ENCODE measurements at places on chromosomes 4 and X. TPM values are rescaled to one million over a fixed set of nuclear protein-coding genes. Genes with fewer than 3 reads are reported as not detected.

GRCh38 chrX:150507251-150507856 lies 61.1 kb upstream of the MTM1 start:
- no peaks in the 10 kb centered on the region for H3K36me3 ChIP-seq
- DNase-seq, result no peak
- H3K4me1 ChIP-seq, result no peaks in the 10 kb centered on the region
- no peaks in the 10 kb centered on the region for H3K27me3 ChIP-seq
- H3K4me3 ChIP-seq, result no peak overlapping the region

TFE3 gene
- 9.1 TPM for total RNA-seq

FMR1NB gene
- total RNA-seq, result 0.05 TPM

GRCh38 chrX:2325076-2325784 lies 175.5 kb downstream of the DHRSX start:
- H3K4me1 ChIP-seq, result peaks cover 11% of the 10 kb centered on the region
- H3K27ac ChIP-seq, result peak overlapping the region; percentile 40
- DNase-seq, result no peak
- H3K36me3 ChIP-seq, result no peaks in the 10 kb centered on the region
- no peaks in the 10 kb centered on the region for H3K27me3 ChIP-seq
- H3K4me3 ChIP-seq, result peak overlapping the region; percentile 58

RGN gene
- total RNA-seq, result 0.28 TPM

- H3K4me1 ChIP-seq, result no peaks in the 10 kb centered on the region
- no peaks in the 10 kb centered on the region for H3K27me3 ChIP-seq
- DNase-seq, result no peak
Measured at GRCh38 chr4:170198747-170199146, 109.0 kb upstream of the AADAT start.

POU4F2 gene
- not detected for total RNA-seq

Measured in thymus (tissue), 14 donors.